ENCODE measurements at places on chromosomes 7 and 10. TPM values are rescaled to one million over a fixed set of nuclear protein-coding genes. Genes with fewer than 3 reads are reported as not detected.

DNA sequence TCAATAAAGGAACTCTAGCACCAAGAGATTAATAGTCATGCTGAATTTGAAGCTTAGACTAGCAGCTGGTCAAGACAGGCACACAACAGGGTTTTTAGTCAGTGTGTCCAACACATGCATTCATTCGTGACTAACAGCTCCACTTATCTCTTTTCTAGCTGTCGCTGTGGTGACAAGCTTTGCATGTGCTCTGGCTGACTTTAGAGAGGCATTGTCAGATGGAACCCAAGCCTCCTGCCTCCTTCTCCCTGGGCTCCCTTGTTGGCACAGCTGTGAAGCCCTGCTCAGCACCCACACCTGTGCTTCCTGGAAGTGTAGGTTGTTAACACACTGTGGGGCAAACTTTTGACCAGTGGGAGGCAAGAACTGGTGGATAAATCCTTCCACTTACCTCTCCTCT, 9.8 kb upstream of the AGK start:
- no peak for DNase-seq

GRCh38 chr10:86390337-86391120, 23.9 kb upstream of the GRID1 start:
- DNase-seq, result no peak

DNA sequence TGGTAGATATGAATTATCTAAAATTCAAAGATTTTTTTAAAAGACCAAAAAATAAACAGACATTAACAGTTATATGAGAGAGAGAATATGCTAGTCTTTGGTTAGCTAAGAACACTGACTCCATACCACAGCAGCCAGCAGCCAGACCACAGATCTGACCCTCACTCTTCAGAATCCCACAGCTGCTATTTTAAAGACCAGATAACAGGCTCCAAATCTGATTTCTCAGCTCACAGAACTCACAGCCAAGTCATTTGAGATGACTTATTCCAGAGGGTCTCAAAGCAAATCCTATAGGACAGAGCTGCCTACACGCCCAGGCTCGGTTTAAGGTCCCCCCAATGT, 20.4 kb downstream of the NUDCD3 start:
- no peak for DNase-seq

- no peak for DNase-seq
Observed at GRCh38 chr10:81957976-81958375, 83.0 kb downstream of the NRG3 start.

DNA sequence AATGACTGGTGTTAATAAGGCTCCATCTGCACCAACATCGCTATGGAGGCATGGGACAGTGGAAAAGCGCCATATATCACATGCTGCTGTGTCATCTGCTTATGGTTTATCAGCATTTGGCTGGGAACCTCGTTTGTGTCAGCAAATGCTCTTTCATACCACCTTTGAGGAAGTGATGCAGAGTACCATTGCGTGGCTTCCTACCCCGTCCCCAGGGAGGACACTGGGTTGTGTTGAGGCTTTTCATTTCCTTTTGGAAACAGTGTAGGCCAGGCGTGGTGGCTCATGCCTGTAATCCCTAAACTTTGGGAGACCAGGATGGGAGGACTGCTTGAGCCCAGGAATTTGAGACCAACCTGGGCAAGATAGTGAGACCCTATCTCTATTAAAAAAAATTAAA, 6.8 kb downstream of the TACR2 start:
- DNase-seq, result no peak

GRCh38 chr7:29906200-29907022, 83.2 kb downstream of the SCRN1 start:
- no peak for DNase-seq

DNA sequence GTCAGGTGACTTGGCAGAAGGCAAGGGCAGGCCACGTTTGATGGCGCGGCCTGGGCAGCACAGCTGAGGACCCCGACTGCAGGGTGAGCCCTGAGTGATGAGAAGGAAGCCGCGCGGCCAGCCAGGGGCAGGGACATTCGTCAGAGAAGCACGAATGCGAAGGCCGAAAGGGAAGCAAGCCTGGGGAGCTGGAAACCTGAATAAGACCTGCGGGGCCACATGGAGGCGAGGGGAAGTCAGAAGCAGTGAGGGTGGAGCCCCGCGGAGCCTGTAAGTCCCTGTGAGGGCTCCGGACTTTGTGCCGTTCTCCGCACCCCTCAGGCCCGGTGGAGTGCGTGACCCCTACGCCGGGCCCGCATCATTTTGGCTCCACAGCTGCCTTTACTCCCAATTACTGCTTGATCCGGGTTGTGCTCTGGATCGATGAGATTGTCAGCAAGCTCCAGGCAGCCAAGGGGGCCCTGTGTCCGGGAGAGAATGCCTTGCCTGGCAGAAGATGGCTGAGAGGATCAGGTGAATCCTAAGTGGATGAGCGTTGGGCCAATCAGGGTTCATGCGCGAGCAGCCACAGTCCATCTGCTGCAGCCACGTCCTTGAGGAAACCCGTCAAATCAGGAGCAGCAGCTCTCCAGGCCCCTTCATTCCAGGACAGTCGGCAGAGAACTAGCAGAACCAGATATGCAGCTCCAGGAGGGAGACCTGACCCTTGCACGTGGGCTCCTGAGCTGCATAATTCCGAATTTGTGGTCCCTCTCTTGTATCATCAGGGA, 293.3 kb upstream of the SHH start:
- DNase-seq, result no peak

GRCh38 chr10:14572811-14573210, 201.9 kb downstream of the FAM107B start:
- DNase-seq, result no peak

DNA sequence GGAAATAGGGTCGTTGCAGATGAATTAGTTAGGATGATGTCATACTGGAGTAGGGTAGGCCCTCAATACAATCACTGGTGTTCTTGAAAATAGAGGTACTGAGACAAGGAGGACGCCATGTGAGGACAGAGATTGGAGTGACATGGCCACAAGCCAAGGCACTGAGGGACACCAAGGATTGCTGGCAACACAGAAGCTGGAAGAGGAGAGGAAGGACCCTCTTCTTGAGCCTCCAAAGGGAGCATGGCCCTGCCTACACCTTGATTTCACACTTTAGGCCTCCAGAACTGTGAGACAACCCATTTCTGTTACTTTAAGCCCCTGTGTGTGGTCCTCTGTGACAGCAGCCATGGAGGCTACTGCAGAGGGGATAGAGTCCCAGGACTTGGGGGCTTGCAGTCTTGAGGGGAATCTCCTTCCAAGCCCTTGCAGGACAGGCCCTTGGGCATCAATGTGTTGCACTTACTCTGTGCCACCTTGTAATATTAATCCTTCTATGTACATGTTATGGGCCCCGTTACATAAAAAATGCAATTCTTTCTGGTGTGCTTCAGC, 3.7 kb upstream of the AOC1 start:
- DNase-seq, result no peak

- no peak for DNase-seq
Observed at GRCh38 chr10:82558014-82558607, 683.1 kb downstream of the NRG3 start.

DNA sequence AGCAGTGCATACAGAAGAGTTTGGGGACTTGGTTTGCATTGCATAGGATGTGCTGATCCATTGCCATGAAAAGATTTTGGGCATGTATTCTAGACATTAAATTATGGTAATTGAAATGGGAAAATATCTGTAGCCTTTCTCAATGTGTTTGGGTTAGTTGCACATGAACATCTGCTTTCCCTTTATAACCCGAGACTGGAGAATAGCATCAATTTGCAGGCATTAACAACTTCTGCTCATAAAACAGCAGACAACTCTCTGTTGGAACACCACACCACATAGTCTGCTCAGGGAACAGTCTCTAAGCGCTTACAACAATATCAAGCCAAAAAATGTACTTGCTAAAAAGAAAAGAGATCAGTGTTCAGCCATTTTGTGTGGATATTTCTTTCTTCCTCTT, 1391.1 kb upstream of the LRRTM3 start:
- no peak for DNase-seq

DNA sequence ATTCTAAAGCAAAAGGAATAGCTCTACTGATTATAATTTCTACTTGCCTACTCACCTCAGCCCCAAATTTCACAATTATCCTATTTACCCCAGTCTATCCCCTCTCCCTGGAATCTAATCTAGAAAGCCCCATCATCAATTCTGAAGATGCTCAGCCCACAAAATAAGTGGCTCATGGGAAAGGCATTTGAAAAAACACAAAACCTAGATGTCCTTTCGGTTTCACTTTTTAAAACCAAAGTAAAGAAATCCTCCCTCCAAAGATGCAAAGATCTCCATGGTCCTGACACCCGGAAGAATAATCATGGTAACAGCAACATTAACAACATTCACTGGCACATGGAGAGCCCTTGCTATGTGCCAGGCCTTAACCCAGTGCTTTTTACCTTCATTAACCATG, 224.8 kb downstream of the FGFR2 start:
- no peak for DNase-seq

GRCh38 chr7:92557808-92558362, 29.3 kb downstream of the RBM48 start:
- DNase-seq, result no peak

DNA sequence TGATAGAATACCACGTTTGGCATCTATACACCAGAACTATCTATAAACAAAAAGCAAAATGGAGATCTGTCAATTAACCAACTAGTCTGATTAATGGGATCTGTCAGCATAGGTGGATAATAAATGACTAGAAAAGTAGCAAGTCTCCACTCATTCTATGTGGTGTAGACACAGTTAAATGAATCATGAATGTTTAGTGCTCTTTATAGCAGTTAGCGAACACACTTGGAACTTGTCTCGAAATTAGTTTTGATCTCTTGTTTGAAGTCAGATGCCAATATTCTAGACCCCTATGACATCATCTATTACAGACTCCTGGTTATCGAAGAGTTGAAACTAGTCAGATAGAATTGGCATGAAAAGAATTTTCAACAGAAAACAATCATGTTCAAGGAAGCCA, 259.7 kb downstream of the AHR start:
- no peak for DNase-seq

- no peak for DNase-seq
Observed at GRCh38 chr7:17362439-17363105, 64.1 kb downstream of the AHR start.

GRCh38 chr10:6035931-6036575, 26.1 kb downstream of the IL2RA start:
- DNase-seq, result no peak

GRCh38 chr10:105681051-105681450, 1040.0 kb downstream of the SORCS3 start:
- no peak for DNase-seq

- no peak for DNase-seq
Observed at GRCh38 chr10:7515439-7515838, 104.6 kb upstream of the SFMBT2 start.

- DNase-seq, result no peak
Observed at GRCh38 chr10:4902571-4903011, 60.6 kb upstream of the AKR1C1 start.

GRCh38 chr7:130180571-130181262, 24.5 kb downstream of the TMEM209 start:
- DNase-seq, result no peak

ENTPD1 gene
- total RNA-seq, result 64.6 TPM

SMO gene
- 4.0 TPM for total RNA-seq

GTF2IRD1 gene
- 30.5 TPM for total RNA-seq

FKBP6 gene
- total RNA-seq, result not detected

IDE gene
- 35.2 TPM for total RNA-seq

PLAU gene
- 16.8 TPM for total RNA-seq

LAMTOR4 gene
- 105 TPM for total RNA-seq

CLCN1 gene
- total RNA-seq, result not detected

CRPPA gene
- total RNA-seq, result 2.9 TPM

CHAT gene
- not detected for total RNA-seq

C10orf88 gene
- 7.6 TPM for total RNA-seq
